Stimulated activated CD8-positive, alpha-beta memory T cell treated with anti-CD3 and anti-CD28 coated beads, Interleukin-4, amount 100 ng/mL, for 1 hour (primary cell): ENCODE measurements at places on chromosomes 4 and X.

DNA sequence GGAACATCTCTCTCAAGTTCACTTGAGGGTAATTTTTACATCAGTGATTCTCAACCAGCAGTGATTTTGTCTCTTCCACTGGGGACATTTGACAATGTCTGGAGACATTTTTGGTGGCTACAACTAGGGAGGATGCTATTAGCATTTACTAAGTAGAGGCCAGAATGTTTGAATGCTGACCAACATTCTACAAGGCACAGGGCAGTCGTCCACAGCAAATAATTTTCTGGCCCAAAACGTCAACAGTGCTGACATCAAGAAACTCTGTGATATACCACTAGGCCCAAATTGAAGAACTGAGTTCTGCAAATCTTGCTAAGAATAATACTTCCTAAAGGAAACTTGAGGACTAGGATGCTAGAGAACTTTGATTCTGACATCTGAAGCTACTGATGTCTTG lies 7.1 kb downstream of the KLKB1 start:
- DNase-seq = no peak

DNA sequence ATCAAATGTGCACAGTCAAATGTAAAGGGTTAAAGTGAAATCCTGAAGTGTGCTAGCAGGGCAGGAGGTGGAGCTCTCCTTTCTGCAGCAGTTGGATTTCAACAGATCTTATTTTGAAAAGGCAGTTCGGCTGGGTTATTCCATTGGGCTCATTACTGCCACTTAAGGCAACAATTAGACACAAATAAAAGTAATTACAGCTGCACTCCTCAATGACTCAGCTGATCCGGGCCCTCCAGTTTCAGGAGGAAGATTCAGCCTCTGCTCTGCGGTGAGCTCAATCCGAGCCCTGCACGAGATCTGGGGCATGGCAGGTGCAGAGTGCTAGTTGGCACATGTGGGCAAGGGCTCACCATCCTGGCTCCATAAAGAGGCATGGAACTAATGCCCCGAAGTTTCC lies 85.4 kb downstream of the PHKA2 start:
- DNase-seq = no peak

DNA sequence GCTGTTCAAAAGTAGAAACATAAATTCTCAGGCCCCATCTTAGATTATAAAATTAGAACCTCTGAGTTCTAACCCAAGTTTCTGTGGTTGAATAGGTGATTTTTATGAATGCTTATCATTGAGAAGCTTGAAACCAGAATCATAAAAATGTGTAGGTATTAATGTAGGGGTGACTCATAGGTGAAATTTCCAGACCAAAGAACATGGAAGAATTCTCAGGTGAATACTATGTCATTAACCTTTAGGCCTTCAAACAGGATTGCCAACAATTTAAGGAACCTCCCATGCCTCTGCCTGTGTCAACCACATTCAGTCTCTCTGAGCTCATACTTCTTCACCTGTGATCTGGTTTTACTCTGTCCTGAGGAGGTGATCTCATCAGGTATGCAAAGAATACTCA lies 177.8 kb downstream of the NPFFR2 start:
- no peak for DNase-seq

- no peak for DNase-seq
Observed at GRCh38 chr4:10007793-10008608, 13.3 kb downstream of the SLC2A9 start.

GRCh38 chrX:44178274-44179053 lies 165.0 kb downstream of the EFHC2 start:
- no peak for DNase-seq

DNA sequence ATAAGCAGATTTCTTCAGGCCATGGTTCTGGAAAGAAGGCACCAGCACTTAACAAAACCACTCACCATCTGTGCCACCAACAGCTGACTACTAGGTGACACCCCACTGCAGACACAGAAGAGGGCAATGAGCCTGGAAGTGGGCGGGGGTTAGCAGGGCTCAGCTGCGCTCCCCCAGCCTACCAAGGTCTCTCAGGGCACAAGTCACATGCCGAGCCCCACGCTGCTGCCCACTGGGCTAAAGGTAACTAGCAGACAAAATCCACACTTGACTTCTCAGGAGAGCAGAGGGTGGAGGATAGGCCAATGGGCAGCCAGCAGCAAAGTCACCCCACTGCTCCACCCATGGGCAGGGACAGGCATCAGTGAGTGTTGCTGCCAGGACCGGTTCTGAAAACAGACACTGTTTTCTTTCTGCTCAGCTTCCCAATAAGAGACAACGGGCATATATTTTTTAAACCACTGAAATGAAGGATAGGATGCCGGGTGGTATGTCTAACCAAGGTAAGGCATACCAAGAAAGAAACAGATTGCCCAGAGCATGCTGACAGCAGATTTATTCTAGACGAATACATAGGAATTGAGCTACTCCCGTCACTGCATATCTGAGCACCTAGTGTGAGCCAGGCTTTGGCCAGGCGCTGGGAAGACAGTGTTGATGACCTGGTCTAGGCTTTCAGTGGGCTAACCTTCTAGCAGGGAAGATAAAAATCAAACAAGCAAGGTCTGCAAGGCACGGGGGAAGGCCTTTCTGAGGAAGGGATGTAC lies 20.1 kb downstream of the ACSL1 start:
- DNase-seq = no peak
